SK-N-SH (cell line): ENCODE measurements at places on chromosomes 16 and 17.

GRCh38 chr17:56949595-56949994 is 11.3 kb downstream of the COIL start:
- DNase-seq, result no peak

- DNase-seq, result no peak
Measured at GRCh38 chr16:83095941-83096692, 469.3 kb downstream of the CDH13 start.

GRCh38 chr16:4272114-4272956 is 488 bp downstream of the TFAP4 start:
- peak; percentile 75 for DNase-seq

DNA sequence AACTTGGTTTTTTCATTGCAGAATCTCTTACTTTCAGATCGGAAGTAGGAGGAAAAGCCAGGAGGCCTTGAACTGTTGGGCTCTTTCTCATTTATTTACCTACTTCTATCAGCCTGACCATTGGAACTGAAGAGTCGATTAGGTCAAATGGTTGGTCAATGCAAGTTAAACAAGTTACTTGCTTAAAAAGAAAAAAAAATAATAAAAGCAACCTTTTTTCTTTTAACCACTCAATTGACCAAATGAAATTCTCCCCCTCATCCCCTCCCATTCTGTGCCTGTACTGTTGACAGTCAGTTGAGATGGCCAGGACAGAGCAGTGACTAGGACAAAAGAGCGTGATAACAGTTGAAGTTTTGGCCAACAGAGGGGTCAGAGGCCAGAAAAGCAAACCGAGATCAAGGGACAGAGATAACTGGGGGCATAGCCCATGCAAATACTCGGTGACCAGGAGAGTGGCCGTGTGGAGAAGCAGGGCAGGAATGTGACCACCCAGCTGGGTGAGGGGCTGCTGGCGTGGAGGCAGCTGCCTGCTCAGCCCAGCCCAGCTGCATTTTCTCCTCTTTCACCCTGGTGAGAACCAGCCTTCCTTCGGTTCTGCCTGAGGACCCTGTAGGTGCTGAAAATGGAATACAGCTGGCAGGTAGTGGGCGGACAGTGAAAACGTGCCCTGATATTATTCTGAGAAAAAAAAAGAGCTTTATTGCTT is 72.2 kb downstream of the HS3ST3B1 start:
- no peak for DNase-seq

GRCh38 chr16:28193530-28194423 is 18.0 kb downstream of the XPO6 start:
- DNase-seq, result no peak

DNA sequence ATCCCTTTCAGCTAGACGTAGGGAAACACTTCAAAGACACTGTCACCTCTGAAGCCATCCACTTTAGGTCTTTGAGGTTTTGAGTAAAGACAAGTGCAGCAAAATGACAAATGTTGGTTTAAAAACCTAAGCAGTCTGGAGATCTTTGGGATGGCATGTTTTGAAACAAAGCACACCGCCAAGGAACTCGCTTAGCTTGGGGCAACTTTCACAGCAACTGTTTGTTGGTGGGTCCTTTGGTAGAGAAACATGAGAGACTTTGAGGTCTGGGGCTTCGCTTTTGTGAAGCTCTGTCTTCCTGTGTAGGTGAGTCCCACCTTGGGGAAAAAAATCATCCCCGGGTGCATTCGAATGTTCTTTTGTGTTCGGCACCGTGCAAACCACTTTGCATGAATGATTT is 357.5 kb downstream of the SNX29 start:
- DNase-seq, result no peak

GRCh38 chr16:22183901-22184614 is 21.8 kb downstream of the SDR42E2 start:
- peak; percentile 52 for DNase-seq

DNA sequence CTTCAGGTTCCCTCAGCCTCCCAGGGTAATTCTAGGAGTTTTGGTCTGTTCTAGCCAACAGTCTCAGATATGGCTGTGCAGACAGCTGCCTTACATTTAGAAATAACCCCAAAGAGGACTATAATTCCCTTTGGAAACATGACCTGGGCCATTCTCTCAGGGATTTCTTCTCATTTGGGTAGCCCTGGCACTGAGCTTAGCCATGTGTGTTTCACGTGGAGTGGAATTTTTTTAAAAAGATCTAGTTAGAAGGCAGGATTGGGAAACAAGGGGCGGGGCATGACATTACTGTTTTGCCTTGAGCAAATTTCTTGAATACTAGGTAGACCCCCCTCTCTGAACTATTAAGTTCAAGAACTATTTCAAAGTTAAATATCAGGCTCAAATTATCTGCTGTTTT is 29.6 kb upstream of the MRC2 start:
- no peak for DNase-seq

DNA sequence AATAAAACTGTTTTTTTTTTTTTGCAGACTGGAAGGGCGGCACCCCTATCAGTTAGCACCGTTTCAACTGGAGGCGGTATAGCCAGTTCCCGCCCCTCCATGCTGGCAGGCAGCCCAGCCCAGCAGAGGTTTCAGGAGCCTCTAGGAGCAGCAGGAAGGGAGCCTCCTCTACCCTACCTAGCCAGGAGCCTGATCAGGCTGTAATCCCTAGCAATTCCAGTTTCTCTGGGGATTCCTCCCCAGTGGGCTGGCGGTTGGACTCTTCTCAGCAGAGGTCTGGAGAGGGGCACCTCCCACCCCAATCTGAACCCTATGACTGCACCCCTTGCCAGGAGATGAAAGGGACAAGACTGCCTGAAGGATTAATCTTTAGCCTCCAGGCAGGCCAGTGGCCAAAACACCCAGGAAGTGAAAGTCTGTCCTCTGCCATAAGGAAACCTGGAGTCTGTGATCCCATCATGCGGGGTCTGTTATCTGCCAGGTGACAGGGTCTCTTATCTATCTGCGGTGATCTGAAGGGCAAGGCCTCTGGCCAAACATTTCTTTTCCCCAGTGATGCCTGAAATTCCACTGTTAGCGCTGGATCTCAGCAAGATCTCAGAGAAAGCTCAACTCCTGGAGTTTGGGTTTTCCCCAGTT is 4.9 kb upstream of the CDH1 start:
- DNase-seq, result peak; percentile 61

DNA sequence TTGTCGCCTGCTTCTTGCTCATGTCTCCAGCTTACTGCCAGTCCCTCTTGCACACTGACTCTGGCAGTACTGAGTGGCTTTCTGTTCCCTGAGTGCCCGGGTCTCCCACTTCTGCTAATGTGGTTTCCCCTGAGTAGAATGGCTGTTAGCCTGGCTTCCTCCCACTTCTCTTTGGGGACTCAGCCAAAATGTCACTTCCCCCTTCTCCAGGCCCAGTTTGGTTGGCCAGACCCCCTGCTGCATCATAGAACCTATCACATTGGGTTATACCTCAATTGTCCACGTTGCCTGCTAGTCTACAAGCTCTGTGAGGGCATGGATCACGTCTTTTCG is 304.4 kb downstream of the HS3ST3B1 start:
- no peak for DNase-seq

- no peak for DNase-seq
Measured at GRCh38 chr16:72937360-72937759, 110.6 kb downstream of the ZFHX3 start.

DNA sequence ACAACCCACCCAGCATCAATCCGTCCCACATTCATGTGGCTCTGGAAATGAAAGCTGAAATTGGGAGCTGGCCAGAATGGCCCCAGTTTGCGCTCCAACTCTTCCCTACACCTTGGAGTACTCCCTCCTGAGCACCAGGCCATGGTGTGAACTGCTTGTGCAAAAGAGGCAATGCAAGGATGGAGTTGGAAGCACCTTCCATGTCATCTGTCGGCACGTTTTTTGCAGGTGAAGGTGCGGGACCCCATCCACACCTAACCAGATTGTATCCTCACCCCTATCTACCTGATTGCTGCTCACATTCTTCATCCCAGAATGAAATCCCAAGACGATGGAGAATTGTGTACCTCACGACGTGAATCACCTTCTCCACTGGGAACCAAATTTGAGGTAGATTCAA is 136.6 kb upstream of the WSB1 start:
- DNase-seq, result no peak

- DNase-seq, result peak; percentile 81
Measured at GRCh38 chr17:31533546-31534155, 142.2 kb downstream of the RAB11FIP4 start.

GRCh38 chr17:39564211-39564848 is 43.4 kb downstream of the NEUROD2 start:
- no peak for DNase-seq

- DNase-seq, result no peak
Measured at GRCh38 chr17:76672270-76672851, 28.8 kb upstream of the ST6GALNAC1 start.

DNA sequence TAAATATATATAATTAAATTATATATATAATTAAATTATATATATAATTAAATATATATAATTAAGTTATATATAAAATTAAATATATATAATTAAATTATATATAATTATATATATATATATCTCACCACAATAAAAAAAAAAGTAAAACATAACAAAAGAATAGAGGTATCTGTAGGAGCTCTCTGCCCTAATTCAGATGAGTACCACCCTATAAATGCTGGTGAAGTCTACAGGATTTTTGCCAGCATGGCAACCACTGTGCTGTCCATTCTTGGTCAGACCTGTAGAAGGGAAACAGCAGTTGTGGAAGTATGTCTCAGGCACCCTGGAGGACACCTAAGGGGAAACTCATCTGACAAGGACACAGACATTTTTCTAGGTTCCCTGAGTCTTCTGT is 259.7 kb downstream of the PRKCA start:
- no peak for DNase-seq

DNA sequence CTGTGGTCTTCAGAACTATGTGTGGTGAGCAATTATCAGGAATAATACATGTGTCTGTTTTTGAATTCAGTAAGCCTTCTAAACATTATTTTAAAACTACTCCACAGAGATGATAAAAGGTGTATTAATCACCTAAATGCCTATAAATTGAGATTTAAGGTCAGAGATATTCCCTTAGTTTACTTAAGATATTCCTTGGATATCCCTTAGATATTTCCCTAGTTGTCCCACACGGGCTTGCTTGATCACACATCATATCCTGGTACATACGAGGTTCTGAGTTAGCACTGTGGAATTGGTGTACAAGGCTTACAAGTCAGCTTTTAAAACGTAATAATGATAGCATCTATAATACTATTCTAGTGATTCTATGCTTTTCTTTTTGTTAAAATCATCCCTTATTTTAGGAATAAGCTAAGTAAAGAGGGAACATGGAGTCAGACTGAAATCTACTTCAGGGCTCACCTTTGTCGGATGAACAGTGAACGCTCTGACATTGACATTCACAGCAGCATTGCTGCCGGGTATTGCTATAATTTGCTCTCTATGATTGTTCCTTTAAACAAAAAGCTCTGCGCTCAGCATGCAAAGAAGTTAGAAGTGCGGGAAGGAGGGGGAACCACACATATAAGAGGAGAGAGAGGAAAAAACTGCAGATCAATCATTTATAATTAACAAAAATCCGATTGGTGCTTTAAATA is 136.5 kb downstream of the SKAP1 start:
- no peak for DNase-seq

GRCh38 chr16:7577588-7577987 is 244.9 kb downstream of the RBFOX1 start:
- DNase-seq, result no peak

DNA sequence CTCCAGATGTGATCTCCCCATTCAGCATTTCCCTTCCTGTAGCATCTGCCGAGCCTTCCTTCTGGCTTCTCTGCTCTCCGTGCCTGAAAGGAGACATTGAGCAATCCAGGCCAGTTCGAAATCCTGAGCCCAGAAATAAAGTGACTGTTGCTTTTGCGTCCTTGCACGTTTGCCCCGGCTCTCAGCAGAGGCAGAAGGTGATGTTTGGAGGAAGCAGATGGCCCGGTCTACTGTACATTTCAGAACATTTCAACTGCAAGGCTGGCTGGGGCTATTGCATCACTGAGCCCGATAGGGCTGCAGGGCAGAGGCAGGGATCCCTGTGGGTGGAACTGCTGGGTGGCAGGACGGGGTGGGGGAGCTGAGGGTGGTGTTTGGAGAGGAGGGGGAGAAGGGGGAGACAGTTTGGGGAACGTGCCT is 29.4 kb downstream of the IRF8 start:
- DNase-seq, result no peak

GRCh38 chr17:41532947-41533570 is 5.0 kb upstream of the KRT19 start:
- no peak for DNase-seq

- no peak for DNase-seq
Measured at GRCh38 chr17:59300941-59301340, 30.5 kb upstream of the YPEL2 start.
